ENCODE measurements at places on chromosomes 7 and 10. TPM values are rescaled to one million over a fixed set of nuclear protein-coding genes. Genes with fewer than 3 reads are reported as not detected.
A peak's percentile ranks its signal among the peaks of the same experiment; 100 is the strongest.

DNA sequence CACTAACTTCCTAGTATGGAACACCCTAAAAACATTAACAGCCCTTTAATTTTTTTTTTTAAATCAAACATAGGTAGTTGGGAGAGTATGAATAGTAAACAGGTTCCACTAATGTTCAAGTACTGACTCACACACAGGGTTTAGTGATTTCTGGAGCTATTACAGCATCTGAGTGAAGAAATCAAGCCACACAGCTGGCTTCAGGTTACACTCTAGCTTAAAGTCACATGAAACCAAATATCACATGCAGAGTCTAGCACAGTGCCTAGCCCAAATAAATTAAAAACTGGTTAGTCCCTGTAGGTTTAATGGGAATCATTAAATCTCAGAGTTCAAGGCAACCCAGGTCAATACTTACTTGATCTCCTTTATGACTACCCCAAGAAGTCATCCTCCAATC, 11.6 kb downstream of the PANK1 start:
- no peak for DNase-seq

- no peak for DNase-seq
Measured at GRCh38 chr10:6393168-6393567, 186.9 kb downstream of the PRKCQ start.

DNA sequence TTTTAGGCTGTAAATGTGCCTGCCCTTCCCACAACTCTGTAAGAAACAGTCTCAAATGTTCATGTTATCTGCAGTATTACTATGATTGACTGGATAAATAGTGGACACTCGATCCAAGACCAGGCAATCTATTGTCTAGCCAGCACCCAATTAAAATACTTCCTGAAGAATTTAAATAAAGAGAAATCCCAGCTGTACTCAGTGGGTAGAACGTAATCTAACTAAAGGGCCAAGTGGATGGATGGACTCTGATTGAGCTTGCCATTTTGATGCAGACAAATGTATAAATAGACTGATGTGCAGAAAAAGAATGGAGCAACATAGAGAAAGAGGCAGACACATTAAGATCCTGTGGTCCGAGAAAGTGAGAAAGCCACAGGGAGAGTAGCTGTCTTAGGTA, 158.0 kb downstream of the IPMK start:
- no peak for DNase-seq

DNA sequence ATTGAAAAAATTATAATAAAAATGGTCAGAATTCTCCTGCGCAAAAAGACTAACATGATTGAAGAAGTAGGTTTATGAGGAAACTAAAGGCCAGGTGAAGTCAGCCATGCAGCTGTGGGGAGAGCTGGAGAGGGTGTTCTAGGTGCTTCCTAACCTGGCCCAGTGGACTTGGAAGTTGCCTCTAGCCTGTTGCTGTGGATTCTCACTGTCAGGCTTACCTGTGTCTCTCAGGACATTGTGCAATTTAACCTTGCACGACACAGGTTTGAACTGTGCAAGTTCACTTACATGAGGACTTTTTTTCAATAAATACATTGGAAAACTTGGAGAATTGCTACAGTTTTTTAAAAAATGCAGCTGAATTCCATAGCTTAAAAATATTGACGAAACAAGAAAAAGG, 266.4 kb downstream of the CXCL12 start:
- no peak for DNase-seq

DNA sequence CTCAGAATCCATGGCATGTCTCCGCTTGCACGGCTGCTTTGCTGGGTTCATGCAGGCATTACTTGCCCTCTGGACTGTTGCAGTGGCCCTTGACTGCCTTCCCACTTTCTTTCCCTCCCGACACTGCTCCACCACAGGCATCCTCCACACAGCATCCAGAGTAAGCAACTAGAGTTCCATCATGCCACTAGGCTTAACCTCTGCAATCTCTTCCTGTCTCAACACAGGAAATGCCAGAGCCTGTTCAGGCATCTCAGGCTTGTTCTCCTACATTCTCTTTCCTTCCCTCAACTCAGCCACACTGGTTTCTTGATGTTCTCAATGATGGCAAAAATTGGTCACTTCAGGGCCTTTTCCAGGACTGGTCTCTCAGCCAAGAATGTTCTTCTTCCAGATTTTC, 284.5 kb upstream of the KLF6 start:
- DNase-seq, result no peak

GRCh38 chr7:100013328-100013676, 2.1 kb upstream of the ZKSCAN1 start:
- DNase-seq, result no peak

GRCh38 chr10:17730667-17731066, 21.3 kb upstream of the TMEM236 start:
- DNase-seq, result no peak

- DNase-seq, result no peak
Measured at GRCh38 chr10:13502380-13502779, 26.4 kb downstream of the BEND7 start.

- DNase-seq, result no peak
Measured at GRCh38 chr7:99083068-99083651, 60.7 kb downstream of the SMURF1 start.

- DNase-seq, result no peak
Measured at GRCh38 chr10:124656113-124656490, 88.1 kb downstream of the FAM53B start.

- no peak for DNase-seq
Measured at GRCh38 chr7:50112250-50112649, 19.2 kb upstream of the ZPBP start.

DNA sequence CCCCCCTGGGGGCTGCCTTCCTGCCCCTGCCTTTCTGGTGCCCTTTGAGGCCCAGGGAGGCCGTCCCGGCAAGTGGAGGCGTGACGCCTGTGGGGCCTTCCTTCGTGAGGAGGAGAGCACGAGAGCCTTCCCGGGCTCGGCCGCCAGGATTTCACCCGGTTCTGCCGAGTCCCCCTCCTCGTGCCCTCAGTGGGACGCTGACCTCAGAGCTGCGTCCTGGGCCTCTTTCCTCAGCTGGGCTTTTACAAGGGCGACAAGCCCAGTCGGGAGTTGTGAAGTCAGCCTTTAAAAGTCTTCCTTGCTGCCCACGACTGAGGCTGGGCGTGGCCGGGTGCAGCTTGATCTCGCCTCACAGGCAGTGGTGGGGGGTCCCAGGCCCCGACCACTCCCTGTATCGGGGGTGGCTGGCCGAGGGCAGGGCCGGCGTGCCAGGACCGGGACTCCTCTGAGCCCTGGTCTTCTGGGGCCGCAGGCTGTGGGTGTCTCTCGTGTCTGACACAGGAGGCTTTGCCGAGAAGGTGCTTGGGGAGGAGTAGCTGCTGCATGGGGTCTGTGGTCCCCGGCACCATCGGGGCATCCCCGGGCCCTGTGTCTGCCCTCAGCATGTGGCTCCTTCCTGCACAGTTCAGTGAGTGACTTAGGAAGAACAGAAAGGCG, 41.8 kb downstream of the FAM20C start:
- no peak for DNase-seq

DNA sequence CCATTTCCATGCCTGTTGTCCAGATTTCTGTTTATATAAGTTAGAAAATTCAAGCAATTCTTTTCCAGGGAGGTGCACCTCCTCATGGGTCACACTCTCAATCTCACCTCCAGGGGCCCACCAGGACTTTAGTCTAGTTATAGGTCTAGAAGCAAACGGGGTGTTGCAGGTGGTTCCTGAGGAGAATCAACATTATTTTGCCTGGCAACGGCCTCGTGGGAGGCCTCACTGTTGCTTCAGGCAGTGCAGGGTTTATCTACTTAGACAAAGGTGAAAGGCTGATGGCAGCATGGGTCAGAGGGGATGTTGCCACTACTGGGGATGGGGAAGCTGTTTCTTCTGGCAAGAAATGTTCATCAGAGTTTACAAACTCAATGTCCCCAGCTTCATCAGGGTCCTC, 56.7 kb upstream of the LRRC18 start:
- DNase-seq, result no peak

GRCh38 chr10:62109587-62110293, 158.9 kb downstream of the RTKN2 start:
- DNase-seq, result no peak

DNA sequence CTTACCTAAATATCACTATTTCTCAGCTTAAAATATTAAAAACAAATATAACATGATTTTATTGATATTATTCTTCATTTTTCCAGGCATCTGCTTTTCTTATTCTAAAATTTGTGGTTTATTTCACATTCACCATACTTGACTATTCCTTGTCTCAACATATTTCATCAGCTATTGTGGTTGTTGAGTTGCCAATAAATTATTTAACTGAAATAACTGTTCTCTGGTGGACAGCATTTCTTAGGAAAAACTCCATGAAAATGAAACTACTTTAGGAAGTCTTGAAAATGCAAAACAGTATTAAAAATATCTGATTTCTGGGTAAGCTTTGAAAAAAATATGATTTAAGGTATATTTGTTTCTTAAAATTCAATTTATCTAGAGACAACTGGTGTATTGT, 122.9 kb upstream of the SEMA3A start:
- no peak for DNase-seq

GRCh38 chr7:116227678-116228239, 17.4 kb downstream of the TES start:
- no peak for DNase-seq

- no peak for DNase-seq
Measured at GRCh38 chr7:33591490-33591889, 313.8 kb upstream of the BMPER start.

DNA sequence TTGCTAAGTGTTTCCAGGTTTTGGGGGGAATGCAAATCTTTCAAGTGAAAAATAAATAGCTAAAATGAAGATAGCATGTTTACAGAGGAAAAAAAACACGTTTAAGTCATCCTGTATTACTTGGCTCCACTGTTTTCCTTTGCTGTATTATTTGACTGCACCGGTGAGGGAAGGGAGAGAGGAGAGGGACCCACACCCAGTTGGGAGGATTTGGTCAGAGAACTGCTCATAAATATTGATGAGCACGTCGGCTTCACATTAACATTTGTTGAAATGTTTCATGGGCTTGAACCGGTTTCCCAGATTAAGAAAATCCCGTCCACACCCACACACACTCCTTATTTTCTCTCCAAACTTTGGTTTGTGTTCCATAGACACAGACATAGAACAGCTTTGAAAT, 493.8 kb upstream of the MGMT start:
- no peak for DNase-seq

DNA sequence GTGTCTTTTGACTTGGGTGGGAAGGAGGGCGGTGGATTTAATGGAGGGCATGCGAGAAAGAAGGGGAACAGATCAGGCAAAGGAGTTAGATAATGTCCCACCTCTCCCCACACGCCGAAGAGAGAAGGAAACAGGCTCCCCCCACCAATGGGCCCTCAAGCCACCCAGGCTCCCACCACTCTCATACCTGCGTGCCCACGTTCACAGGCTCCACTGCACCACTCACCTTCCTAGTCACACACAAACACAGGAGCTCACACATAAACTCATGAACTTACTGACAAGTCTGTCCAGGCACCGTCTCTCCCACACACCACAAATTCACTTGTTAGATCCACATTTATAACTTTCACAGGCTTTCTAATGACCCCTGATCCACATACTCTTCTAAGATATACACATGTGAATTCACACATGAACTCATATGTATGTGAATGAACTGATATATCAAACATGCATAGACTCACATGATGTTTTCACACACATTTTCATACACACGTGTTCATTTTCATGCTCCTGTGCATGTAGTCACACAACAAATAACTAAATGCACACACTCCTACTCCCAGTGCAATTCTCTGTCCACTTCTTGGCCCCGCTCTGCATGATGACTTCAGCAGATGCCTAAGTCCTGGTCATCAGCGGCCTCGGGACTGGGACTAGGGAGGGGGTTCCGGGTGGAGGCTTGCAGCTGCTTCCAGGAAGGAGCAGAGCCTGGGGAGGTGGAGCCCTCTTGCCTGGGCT, 1.5 kb downstream of the LZTS2 start:
- DNase-seq, result peak; percentile 82

The PTPRN2 gene
- 7.5 TPM for polyA plus RNA-seq

The FAM221A gene
- polyA plus RNA-seq, result 14.3 TPM

The ALDH18A1 gene
- polyA plus RNA-seq, result 72.7 TPM

The DYDC2 gene
- polyA plus RNA-seq, result 2.2 TPM
